GM12865 (cell line): ENCODE measurements at places on chromosomes 13 and 19.

DNA sequence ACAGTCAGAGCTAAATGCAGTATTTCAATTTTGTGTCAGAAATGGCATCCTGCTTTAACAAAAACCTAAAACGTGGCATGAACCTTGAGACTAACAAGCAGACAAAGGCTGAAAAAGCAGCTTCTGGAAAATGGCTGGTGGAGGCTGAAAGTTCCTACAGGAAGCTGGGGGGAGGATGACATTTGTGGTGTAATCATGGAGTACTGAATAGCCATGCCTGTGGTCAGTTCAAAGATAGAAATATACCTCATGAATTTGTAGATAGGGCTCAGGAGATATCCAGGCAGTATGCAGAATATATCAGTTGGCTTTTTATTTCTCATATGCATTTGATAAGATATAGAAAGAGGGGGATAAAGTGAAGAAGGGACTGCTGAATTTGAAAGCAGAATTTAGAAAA lies 181.7 kb downstream of the UQCRFS1 start:
- no peak for DNase-seq

DNA sequence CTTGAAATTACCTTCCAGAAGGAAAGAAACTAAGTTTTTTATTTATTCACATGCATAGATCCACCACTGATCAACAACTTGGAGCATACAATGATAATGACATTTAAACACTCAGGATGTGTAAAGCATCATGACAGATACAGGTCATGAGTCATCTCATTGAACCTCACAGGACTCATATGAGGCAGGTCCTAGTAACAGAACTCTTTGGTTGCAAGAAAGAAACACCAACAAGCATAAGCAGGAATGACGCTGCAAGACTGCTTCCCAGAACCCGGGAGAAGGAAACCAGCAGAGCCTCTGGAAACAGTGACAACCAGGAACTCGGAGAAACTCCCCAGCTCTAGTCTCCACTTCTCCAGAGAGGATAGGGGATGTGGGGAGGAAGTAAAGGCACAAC lies 60.8 kb upstream of the IPO5 start:
- no peak for DNase-seq

DNA sequence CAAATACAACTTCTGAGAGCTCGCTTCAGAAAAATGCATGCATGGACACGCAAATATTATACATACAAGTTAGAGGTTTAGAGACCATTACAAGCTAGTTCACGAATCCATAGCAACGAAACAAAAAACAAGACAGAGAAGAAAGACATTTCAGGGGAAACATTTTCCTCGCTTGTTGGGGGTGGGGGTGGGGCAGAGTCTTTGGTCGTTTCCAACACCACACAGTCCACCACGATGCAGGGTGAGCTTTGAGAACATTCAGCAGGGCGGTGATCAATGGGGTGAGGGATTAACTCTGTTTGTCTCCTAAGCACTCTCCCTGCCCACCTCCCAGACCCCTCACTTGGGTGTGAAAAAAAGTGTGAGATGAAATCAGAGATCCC lies 651 bp downstream of the OXGR1 start:
- no peak for DNase-seq

GRCh38 chr19:10450853-10451609 lies 30.7 kb downstream of the PDE4A start:
- peak; percentile 34 for DNase-seq

- no peak for DNase-seq
These were observed 80.8 kb downstream of the FREM2 start for GRCh38 chr13:38767506-38768265.

DNA sequence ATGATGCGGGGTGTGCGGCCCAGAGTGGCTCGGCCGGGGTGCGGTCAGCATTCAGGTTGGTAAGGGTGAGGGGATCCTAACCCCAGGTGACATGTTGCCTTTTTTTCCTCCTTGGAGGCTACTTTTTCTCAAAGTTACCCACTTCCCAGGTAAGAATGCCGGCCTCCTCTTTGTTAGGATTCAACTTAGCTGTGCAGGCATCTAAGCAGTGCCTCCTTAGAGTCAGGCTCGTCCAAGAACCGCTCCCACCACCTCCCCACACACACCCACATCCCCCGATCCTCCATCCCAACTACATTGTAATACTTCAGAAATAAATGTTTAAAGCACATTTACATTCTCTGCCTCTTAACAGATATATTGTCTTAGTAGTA lies 733 bp upstream of the ENOX1 start:
- no peak for DNase-seq

DNA sequence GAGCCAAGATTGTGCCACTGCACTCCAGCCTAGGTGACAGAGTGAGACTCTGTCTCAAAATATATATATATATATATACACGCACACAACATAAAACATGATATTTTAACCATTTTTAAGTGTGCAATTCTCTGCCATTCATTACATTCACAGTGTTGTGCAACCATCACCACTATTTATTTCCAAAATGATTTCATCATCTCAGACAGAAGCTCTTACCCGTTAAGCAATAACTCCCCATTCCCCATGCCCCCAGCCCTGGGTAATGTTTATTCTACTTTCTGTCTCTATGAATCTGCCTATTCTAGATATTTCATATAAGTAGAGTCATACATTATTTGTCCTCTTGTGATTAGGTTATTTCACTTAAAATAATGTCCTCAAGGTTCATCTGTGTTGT lies 20.3 kb downstream of the WDR88 start:
- no peak for DNase-seq

- DNase-seq: peak; percentile 63
These were observed 8.0 kb downstream of the PTH2 start for GRCh38 chr19:49415102-49415809.

- DNase-seq: no peak
These were observed 11.3 kb downstream of the LCP1 start for GRCh38 chr13:46170687-46171086.

DNA sequence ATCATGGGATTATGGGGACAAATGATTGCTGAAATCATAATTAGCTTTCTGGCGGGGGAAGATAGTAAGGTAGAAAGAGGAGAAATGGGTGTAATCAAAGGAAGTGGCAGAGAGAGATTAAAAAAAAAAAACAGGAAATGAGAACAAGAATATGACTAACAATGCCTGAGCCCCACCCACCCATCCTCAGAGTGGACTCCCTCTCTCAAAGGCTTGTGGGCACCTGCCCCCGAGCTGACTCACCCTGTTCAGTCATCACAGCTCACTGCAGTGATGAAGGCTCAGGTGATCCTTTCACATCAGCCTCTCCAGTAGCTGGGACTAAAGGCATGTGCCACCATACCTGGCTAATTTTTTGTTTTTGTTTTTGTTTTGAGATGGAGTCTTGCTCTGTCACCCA lies 26.4 kb upstream of the TPT1 start:
- peak; percentile 89 for DNase-seq

GRCh38 chr13:89786531-89786930 lies 1561.0 kb upstream of the MIR17HG start:
- DNase-seq: no peak

- DNase-seq: no peak
These were observed 4.2 kb upstream of the TYK2 start for GRCh38 chr19:10384580-10384979.

GRCh38 chr13:27635266-27635665 lies 13.6 kb downstream of the POLR1D start:
- DNase-seq: no peak

GRCh38 chr19:35645680-35646511 lies 2.2 kb upstream of the COX6B1 start:
- DNase-seq: no peak

DNA sequence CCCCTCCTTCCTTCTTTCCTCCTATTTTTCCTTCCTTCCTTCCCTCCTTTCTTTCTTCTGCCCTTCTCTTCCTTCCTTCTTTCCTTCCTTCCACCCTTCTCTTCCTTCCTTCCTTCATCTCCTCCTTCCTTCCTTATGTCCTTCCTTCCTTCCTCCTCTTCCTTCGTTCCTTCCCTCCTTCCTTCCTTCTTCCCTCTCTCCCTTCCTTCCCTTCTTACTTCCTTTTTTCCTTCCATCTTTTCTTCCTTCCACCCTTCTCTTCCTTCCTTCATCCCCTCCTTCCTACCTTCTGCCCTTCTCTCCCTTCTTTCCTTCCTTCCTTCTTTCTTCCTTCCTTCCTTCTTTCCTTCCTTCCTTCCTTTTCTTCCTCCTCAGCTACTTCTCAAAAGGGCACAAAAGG lies 287.3 kb upstream of the ZNF507 start:
- DNase-seq: no peak

DNA sequence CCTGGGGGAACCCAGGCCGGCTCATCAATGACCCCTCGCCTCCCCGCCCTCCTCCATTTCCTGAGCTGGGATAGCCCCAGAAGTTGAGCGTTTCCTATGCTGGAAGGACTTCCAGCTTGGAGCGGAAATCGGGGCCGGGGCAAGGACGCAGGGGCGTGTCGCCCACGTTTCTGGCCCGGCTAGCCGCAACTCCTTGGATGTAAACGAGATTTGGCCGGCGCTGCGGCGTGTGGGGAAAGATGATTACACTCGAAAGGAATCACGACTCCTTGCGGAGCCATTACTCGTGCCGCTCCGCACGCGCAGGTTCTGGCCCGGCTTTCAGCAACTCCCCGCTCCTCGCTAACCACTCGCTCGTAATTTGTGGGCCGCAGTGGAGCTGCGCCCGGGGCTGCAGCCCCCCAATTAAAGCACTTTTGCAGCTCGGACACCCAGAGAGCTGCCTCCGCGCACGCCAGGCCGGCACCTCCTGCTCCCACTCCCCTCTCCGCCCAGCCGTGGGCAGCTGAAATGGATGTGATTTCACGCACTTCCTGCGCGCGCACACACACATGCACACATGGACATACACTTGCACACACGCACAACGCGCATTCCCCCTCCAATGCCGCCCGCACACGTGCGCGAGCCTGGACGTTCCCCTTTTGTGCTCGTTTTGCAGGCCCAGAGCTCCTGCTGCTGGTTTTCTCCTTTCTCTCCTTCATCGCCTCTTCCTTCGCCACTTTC lies 15.7 kb downstream of the ZIC5 start:
- no peak for DNase-seq

DNA sequence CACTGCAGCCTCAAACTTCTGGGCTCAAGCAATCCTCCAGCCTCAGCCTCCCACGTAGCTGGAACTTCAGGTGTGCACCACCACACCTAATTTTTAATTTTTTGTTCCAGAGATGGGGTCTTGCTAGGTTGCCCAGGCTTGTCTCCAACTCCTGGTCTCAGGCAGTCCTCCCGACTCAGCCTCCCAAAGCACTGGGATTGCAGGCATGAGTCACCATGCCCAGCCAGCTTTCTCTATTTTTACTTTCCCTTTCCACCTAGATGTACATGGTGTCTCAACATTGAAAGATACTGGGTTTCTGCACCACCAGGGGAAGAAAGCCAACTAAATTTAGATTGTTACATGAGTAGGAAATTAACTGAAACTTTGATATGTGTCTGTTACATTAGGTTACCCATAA lies 13.8 kb upstream of the ZNF846 start:
- no peak for DNase-seq

DNA sequence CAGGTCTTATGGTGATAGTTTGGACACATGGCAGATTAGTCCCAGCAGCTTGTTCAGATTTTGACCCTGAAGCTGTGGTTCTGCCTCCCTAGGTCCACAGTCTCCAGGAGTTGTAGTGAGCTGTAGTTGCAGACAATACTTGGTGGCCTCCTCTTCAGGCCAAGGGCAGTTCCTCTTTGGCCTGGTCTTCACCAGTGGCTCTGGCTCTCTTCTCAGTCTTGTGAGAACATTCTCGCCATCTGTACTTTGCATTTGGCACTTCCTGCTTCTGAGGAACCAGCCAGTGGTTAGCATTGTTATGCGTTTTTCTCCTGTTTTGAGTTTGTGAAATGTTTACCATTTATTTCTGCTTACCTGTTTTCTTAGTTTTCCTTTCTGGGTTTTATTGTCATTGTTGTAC lies 40.7 kb downstream of the PCCA start:
- DNase-seq: peak; percentile 72

GRCh38 chr13:98252931-98253470 lies 75.9 kb upstream of the RNF113B start:
- DNase-seq: no peak

GRCh38 chr19:1295169-1296012 lies 9.7 kb downstream of the EFNA2 start:
- no peak for DNase-seq

GRCh38 chr13:69970520-69970919 lies 137.1 kb upstream of the ATXN8OS start:
- DNase-seq: no peak

GRCh38 chr13:51416107-51416506 lies 36.7 kb downstream of the INTS6 start:
- DNase-seq: peak; percentile 16

GRCh38 chr13:46866150-46866549 lies 30.7 kb downstream of the HTR2A start:
- DNase-seq: peak; percentile 49

DNA sequence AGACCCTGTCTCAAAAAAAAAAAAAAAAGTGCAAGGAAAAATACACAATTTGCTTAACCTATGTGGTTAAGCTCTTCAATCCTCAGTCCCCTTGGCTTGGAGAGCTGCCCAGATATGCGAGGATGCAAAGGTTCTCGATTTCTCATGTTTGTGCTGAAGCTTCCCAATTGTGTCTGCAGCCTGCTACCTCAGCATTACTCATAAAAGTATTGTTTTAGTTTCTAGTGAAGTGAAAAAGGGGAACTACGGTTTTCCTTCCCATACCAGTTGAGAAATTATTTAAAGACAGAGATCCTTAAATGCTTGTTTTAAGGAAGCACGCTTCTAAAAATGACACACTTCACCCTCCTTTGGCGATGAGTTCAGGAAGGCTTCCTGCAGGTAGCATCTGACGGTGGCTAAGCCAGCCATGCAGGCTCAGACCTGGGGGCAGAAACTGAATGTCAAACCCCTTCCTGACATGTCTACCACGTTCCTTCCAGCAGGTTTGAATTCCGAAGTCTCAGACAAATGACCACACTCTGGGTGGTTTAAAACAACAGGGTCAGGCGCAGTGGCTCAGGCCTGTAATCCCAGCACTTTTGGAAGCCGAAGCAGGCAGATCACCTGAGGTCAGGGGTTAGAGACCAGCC lies 47.9 kb downstream of the RUBCNL start:
- DNase-seq: peak; percentile 68

DNA sequence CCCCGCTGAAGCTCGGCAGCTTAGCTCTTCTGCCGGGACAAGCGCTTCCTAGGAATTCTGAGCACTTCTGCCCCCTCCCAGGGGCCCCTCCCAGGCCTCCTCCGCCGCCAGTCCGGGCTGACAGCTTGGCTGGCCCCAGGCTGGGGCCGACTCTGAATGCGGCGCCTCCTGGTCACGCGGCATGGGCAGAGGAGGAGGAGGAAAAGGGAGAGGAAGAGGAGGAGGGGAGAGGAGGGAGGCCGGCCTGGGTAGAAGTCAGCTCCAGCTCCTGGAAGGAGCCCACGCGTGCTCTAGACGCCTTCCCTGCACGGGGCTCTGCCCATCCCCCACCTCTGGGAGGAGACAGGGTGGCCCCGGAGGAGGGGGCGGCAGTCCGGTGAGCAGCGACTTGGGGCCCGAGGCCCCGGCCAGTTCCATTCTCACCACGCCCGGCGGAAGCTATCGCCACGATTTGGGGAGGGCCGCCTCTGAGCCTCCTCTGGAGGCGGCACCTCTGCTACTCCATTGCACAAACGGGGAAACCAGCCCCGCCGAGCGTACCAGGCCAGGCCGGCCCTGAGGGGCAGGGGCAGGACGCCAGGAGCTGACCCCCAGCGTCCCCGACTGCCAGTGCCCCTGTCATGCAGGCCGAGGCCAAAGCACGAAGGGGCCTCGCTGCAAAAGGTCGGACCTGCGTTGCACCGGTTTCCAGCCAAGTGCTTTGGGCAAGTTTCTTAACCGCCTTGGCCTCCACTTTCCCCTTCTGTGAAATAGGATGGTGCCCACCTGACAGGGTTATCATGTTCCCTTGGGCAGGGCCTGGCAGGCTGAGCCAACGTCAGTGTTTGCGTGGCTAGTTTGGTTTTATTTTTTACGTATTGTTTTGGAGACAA lies 31.6 kb downstream of the CCNE1 start:
- DNase-seq: no peak
